ENCODE measurements at places on chromosomes 2 and 18.

GRCh38 chr18:12774982-12775381 is 72.1 kb downstream of the PSMG2 start:
- DNase-seq = no peak

DNA sequence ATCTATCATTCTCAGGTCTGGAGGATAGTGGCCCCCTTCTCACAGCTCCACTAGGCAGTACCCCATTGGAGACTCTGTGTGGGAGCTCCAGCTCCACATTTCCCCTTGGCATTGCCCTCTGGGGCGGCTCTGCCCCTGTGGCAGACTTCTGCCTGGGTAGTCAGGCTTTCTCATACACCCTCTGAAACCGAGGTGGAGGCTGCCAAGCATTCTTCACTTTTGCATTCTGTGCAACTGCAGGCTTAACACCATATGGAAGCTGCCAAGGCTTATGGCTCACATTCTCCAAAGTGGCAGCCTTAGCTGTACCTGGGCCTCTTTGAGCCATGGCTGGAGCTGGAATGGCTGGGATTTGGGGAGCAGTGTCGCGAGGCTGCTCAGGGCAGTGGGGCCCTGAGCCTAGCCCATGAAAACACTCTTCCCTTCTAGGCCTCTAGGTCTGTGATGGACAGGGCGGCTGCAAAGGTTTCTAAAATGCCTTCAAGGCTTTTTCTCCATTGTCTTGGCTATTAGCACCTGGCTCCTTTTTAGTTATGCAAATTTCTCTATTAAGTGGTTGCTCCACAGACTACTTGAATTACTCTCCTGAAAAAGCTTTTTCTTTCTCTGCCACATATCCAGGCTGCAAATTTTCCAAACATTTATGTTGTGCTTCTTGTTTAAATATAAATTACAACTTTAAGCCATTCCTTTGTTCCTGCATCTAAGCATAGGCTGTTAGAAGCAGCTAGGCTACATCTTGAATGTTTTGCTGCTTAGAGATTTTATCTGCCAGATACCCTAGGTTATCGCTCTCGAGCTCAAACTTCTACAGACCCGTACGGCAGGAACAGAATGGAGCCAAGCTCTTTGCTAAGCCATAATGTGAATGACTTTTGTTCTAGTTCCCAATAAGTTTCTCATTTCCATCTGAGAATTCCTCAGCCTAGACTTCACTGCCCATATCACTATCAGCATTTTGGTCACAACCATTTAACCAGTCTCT is 206.5 kb downstream of the CPS1 start:
- DNase-seq = no peak

DNA sequence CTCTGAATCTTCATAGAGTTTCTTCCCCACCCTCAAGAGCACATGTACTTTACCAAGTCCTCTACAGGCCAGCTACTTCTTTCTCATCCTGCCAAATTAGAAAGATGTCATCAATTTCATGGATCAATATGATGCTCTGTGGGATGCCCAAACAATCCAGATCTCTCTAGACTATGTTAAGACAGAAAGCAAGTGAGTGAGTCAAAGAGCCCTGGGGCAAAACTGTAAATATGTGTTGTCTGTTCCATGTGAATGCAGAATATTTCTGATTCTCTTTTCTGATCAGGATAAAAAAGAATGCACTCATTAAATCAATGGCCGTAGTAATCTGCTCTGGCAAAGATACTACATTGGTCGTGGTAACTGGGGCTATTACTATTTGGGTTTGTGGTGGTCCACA is 53.1 kb upstream of the ROCK2 start:
- no peak for DNase-seq

- DNase-seq = no peak
Observed at GRCh38 chr2:200575957-200576356, 9.9 kb upstream of the AOX1 start.

GRCh38 chr2:213696442-213696841 is 412.2 kb downstream of the SPAG16 start:
- DNase-seq = no peak

- no peak for DNase-seq
Observed at GRCh38 chr2:15811367-15811766, 129.0 kb upstream of the MYCN start.

- DNase-seq = no peak
Observed at GRCh38 chr2:188598551-188598950, 306.9 kb downstream of the GULP1 start.

DNA sequence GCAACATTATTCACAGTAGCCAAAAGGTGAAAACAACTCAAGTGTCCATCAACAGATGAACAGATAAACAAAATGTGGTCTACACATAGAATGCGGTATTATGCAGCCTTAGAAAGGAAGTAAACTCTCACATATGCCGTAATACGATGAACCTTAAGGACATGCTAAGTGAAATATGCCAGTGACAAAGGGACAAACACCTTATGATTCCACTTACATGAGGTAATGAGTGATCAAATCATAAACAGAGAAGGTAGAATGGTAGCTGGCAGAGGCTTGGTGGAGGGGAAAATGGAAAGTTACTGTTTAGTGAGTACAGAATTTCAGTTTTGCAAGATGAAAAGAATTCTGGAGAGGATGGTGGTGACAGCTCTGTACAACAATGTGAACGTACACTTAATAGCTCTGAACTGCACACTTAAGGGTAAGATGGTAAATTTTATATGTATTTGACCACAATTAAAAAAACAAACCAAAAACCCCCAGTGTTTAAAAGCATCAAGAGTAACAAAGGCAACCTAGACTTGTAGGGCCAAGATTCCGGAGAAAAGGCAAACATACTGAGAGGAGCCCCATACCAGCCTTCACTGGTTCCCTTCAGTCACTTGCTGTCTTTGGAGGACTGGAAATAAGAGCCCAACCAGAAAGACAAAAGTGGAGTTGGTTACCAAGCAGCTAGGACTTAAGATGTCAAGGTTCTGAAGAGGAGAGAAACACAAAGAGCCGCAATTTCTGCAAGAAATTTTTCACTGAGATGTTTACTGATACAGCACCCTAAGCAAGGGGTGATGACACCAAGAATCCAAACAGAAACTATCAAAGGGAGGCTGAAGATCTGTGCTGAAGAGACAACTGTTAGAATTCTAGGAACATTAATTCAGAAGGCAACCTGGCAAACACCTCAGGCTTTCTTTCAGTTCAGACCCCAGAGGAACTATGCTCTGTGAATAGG is 61.3 kb downstream of the CUL3 start:
- no peak for DNase-seq

DNA sequence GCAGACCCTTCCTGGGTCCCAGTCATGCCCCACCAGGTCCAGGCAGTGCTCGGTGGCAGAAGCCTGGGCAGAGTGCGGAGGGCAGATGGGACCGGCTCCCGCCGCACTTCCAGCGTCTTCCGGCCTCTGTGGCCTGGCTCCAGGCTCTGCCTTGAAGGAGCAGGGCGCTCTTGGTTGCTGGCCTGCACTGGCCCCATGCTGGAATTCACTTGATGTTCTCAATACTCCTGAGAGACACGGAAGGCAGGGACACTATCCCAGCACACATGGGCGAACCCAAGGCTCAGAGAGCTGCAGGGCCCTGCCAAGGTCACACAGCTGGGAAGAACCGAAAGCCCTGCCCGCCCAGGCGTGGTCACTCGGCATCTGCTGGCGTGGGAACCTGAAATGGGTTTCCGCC is 87.6 kb upstream of the ODC1 start:
- no peak for DNase-seq

DNA sequence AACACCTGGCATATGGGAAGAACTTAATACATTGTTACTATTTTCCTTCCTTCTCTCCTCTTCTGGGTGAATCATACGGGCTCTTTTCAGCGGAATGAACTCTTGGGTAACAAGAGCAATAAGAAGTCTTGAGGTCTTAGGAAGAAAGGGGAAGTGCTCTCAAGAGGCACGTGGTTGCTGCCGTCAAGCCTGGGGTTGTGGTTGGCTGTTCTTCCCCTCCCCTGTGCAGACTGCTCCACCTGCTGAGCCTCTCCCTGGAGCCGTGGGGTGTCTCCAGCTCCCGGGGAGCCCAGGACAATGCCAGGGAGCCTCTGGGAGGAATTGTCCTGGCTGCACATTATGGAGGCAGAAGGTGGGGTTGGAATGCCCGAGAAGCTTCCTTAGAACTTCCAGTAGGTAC is 19.4 kb downstream of the TOGARAM2 start:
- DNase-seq = no peak

DNA sequence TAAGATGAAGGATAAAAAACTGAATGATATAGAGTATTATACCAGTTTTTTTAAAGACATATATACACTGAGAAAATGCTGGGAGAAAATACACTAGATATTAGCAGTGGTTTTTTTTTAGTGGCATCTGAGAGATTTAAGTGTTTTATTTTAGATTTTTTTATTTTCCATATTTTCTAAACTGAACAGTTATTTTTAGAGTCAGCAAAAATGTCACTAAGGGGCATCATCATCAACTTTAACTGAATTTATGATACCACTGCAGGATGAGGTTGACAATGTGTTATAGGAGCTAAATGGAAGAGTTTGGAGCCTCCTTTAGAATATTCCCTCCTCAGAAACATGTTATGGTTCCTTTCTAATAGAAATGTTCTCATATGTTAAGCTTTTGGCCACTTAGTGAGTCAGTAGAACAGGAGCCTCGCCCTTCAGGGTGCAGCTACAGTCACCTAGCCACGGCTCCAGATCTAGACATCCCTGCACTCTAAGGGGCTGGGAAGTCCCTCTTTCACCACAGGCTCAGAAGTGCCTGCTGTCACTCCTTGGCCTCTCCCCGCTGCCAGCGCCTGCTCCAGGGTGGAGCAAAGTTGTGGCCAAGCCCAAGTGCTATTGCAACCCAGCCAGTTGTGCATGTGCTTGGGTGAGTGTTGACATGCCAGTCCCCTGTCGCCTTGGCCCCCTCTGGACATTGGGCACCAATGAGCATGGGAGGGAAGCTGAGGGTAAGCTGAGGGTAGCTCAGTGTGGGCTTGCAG is 210.7 kb upstream of the RASGRP3 start:
- DNase-seq = no peak

DNA sequence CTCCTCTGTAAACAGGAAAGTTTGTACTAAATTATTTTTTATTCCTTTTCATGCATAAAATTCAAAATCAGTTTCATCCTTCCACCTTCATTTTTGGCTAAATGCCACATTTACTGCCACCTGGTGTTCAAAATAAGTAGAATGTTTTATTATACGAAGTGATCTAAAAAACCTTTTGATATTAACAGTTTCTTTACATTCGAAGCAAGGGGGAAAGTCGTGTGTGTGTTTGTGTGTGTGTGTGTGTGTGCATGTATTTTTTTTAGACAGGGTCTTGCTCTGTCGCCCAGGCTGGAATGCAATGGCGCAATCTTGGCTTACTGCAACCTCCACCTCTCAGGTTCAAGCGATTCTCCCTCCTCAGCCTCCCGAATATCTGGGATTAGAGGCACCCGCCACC is 9.0 kb upstream of the SCN9A start:
- no peak for DNase-seq

GRCh38 chr18:79416022-79416676 is 20.4 kb downstream of the NFATC1 start:
- no peak for DNase-seq

- no peak for DNase-seq
Observed at GRCh38 chr2:109242654-109243331, 113.8 kb downstream of the SH3RF3 start.

DNA sequence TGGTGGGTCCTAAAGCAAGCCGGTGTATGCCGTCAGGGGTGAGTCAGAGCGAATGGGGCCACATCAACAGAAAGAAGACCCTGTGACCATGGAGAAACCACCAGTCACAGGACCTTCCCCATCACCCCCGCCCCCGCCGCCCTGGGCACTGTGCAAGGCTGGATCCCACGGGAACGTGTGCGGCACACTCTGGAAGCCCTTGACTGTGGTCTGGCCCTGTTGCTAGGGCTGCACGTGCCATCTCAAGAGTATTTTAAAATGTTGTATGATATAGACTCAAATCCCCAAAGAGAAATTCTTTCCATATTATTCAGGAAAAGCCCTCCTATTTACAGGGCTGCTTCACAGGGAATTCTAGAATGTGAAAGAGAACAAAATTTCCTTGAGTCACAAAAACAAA is 174.8 kb downstream of the BCL2 start:
- DNase-seq = no peak

GRCh38 chr2:486371-486770 is 190.8 kb downstream of the TMEM18 start:
- DNase-seq = no peak

DNA sequence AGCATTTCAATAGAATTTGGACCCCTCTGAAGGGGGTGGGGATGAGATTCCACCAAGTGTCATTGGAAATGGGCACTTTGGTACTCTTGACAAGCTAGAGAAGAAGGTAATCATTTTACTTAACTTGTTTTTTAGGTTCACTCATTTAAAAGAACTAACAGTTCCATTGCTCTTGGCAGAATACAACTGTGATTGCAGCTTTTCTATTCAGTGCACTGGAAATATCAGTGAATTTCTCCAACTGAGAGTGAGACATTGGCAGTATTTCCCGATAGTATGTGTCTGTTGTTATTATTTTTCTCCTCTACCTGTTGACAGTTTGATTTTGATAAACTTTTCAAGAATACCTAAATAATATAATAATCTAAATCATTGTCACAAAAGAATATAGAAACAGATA is 1356.7 kb upstream of the NXPH2 start:
- DNase-seq = no peak

DNA sequence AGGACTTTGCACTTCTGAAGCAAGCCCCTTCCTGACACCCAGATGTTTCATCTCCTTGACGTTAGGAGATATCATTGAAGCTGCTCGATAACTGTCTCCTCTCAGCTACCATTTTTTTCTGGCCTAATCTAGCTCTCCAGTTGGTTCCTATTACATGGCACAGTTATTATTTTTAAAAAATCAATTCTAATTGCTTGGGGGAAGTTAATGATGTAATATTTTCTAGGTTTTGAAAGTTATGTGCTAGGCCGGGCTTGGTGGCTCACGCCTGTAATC is 22.5 kb upstream of the RAB31 start:
- DNase-seq = no peak

DNA sequence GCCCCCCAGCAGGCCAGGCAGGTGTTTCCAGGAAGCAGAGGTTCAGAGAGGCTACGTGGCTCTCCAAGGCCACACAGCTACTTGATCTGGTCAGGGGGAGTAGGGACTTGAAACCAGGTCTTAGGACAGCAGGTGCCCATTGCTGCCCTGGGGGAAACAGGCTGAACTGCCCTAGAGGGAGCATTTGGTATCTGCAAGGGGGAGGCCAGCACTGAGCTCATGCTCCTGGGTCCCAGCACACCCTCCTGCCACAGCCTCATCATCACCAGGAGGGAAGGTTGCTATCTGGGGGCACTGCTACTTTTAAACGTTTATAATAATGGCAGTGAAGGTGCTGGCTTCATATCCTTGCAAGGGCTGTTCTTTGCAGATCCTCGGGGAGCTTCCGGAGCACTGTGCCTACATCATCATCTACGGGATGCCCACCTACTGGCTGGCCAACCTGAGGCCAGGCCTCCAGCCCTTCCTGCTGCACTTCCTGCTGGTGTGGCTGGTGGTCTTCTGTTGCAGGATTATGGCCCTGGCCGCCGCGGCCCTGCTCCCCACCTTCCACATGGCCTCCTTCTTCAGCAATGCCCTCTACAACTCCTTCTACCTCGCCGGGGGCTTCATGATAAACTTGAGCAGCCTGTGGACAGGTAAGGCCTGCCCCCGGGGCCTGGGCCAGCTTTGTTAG is 36.1 kb downstream of the ABCG8 start:
- no peak for DNase-seq

All from retina (tissue), 1 donor.